ENCODE measurements at places on chromosomes 3 and 15.

DNA sequence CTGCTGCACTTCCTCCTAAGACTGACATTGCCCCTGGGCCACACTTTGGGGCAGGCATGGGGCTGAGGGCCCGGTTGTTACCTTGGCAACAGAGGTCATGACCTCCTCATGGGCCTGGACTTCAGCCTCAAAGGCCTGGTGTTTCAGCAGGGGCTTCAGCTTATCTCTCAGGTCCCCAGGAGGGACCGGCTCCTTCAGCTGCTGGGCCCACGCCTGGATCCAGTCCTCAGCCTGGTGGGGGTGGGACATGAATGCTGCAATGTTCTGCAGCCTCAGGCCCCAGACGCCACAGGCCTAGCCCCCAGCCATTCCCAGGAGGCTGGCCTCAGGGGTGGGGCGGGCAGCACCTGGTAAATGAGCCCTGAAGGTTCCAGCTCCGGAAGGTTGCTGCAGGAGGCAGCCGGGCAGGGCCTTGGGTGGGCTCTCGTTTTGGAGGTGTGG is 27.6 kb downstream of the SPTBN5 start:
- DNase-seq = no peak

GRCh38 chr3:105863608-105864007 is 5.2 kb downstream of the CBLB start:
- DNase-seq = no peak

GRCh38 chr3:105906836-105907235 is 38.0 kb upstream of the CBLB start:
- peak; percentile 67 for DNase-seq

DNA sequence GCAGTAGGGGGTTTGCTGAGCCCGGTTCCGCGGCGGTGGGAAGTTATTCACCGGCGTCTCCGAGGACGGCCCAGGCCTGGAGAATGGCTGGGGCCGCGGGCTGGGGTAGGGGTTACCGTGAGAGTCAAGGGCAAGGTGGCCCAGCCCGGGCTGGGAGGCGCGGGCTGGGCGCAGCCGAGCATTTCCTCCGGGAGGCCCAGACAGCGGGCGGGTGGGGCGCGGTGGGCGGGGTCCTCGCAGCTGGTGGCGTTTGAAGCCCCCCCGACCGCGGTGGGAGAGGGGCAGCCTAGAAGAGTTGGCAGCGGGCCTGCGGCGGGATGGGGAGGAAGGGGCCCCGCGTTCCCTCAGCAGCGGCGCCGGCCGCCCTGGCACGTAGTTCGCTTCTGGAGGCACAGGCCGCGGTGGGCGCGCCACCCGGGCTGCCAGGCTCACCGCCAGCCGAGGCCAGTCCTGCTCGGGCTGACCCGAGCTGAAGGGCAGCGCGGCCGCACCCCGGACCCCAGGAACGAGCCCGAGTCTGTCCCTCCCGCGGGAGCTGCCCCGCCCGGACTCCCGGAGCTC is 960 bp upstream of the KLF13 start:
- no peak for DNase-seq

DNA sequence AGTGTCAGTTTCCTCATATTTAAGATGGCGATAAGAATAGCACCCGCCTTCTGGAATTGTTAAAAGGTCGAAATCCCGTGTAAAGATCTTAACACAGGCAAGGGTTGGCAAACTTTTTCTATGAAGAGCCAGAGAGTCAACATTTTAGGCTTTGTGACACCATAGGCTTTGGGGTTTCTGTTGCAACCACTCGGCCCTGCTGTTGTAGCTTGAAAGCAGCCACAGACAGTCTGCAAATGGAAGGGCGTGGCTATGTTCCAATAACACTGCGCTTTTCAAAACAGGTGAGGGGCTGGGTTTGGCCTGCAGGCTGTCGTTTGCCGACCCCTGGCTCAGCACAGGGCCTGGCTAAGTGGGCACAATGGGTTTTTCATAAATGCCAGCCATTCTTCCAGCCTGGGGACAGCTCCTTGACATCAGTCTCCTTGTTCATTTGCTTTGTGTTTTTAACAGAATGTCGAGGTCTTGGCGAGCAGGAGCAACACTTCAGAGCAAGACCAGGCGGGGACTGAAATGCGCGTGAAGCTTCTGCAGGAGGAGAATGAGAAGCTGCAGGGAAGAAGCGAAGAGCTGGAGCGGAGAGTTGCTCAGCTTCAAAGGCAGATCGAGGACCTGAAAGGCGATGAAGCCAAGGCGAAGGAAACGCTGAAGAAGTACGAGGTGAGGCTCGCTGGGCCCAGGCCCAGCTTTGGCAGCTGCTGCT is 75.2 kb upstream of the MYZAP start:
- no peak for DNase-seq

- no peak for DNase-seq
These were observed 73.8 kb downstream of the AAGAB start for GRCh38 chr15:67180514-67181191.

- DNase-seq = no peak
These were observed 535.1 kb upstream of the NR2F2 start for GRCh38 chr15:95795386-95795785.

DNA sequence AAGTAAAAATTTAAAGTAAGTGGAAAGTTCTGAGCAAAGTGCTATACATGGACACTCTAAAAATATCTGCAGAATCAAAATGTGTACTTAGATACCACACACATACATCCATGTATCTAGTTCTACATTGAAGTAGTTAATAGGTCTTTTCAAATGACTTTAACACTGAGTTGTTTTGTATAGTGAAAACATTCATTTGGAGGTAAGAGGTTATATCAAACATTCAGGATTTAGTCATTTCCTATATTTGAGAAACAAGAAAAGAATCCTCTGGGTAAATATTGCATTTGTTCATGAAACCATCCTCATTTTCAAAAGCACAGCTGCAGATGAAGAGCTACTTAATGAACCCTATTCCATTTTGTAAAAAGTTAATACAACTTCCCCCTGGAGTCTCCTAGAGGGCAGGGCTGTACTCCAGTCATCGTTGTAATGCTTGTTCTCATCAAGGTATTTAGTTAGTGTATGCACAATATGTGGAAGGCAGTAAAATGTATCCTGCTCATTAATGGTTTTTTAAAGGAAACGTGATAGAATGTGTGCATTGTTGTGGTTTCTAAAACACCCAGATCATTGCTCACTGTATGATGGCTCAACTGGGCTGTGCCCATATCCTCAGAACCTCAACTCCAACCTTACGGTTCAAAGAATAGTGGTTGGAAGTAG is 26.2 kb downstream of the ARPP21 start:
- no peak for DNase-seq

All from gastrocnemius medialis (tissue), 4 donors.